ENCODE measurements at places on chromosomes 1 and 21.
A peak's percentile ranks its signal among the peaks of the same experiment; 100 is the strongest.

DNA sequence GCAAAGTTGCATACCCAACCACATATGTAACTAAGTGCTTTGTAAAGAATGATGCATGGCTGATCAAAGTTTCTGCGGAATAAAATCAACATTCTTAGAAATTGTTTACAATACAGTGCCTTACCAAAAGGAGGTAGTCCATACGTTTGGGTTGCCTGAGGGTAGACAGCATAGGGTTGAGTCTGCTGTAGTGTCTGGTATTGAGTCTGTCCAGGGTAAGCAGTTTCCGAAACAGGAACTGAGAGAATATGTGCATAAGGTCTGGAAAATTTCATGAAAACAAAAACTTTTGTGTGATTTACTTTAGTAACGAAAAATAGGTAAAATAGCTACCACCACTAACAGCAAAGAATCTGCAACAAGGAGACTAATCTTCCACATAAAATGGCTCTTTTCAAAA, 53.0 kb downstream of the EYA3 start:
- DNase-seq, result no peak

DNA sequence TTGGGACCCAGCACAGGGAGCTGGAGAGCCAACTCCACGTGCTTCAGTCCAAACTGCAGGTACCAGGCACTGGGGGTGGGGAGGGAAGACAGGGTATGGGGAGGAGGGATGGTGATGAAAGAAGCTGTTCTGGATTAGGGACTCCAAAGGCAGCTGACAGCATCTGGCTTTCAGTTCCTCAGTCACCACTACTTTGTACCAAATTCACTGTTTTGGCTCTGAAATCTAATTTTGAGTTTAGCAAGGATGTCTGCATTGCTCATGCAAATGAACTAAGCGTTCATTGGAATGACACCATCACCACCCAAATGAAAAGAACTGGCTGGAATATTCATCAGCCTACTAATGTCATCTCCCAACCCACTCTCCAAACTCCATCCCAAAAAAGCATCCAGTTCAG, 8.7 kb downstream of the C1orf74 start:
- DNase-seq, result no peak

GRCh38 chr21:29215709-29216108, 83.0 kb upstream of the BACH1 start:
- no peak for DNase-seq

- DNase-seq, result no peak
Observed at GRCh38 chr1:151827853-151828252, 3.7 kb downstream of the RORC start.

DNA sequence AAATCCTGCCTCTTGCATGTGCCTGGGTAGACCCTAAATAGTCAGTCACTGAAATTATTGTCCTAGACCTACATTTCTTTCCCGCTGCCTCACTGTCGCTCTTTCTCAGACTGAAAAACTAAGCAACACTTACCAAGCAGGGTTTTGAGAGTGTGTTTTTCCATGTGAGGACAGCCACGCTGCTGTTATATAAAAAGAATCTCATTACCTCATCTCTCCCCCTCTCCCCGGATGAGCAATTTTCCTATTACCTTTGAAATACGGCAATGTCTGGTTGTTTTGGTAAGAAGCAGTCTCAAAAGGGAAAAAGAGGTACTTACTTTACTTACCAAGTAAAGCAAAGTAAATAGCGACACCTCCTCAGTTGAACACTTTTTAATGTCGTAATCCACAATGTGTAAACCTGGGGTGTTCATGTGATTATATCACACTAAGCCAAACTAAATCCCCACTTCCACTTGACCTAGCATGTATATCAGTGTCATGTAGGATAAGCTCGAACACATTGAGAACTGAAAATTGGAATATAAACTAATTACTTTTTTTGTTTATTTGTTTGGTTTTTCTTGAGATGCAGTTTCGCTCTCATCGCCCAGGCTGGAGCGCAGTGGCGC, 12.2 kb upstream of the VN1R5 start:
- no peak for DNase-seq

- DNase-seq, result no peak
Observed at GRCh38 chr1:119467857-119468668, 38.9 kb upstream of the HSD3B1 start.

DNA sequence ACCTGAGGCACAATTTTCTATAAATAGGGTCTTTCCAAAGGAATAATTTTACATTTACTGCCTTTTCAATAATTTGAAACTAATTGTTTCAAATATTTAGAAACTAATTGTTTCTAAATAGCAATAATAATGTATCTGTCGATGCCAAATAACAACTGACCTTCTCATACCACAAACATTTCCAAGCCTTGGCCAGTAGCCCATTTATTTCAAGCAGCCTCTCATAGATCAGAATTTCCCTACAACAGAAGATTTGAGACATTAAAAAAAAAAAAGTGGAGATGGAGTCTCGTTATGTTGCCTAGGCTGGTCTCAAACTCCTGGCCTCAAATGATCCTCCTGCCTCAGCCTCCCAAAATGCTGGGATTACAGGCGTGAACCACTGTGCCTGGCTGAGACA, 2.1 kb upstream of the GFI1 start:
- DNase-seq, result no peak

- no peak for DNase-seq
Observed at GRCh38 chr1:88351960-88352359, 332.1 kb upstream of the PKN2 start.

- peak; percentile 67 for DNase-seq
Observed at GRCh38 chr1:17494114-17494729, 45.3 kb upstream of the ARHGEF10L start.

DNA sequence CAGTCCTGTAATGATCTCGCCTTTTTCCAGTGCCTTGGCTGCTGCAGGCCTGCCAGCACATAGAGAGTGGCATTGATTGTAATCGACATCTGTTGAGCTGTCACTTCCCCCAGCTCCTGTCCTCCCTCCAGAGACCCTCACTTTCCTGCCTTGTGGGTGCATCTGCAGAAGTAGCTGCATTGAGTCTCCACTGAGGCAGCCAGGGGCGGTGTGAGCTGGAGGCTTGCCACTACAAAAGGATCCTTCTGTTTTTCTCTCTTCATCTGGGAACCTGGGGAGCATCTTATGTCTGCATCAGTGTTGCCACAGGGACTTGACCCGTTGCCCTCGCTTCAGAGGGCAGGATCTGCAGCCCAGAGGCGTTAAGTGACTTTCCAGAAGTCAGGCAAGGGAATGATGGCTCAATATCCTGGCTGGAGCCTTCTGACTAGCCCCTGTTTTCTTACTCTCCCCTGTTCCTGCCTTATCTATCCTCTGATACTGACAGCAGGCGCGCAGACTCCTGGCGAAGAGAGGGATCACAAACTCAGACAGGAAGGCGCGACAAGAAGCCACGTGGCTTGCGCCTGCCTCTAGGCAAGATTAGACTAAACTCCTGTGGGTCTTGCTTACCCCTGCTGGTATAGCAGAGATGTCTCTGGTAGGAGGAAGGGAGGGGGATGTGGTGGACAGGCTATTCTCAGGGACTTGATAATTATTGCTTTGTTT, 13.3 kb upstream of the FMOD start:
- DNase-seq, result no peak

GRCh38 chr21:26115899-26116298, 54.7 kb downstream of the APP start:
- no peak for DNase-seq

GRCh38 chr1:100710906-100711682, 8.4 kb upstream of the VCAM1 start:
- DNase-seq, result no peak

- no peak for DNase-seq
Observed at GRCh38 chr1:174719194-174719593, 271.4 kb downstream of the GPR52 start.

GRCh38 chr1:22876359-22877111, 96.1 kb downstream of the LACTBL1 start:
- peak; percentile 22 for DNase-seq

DNA sequence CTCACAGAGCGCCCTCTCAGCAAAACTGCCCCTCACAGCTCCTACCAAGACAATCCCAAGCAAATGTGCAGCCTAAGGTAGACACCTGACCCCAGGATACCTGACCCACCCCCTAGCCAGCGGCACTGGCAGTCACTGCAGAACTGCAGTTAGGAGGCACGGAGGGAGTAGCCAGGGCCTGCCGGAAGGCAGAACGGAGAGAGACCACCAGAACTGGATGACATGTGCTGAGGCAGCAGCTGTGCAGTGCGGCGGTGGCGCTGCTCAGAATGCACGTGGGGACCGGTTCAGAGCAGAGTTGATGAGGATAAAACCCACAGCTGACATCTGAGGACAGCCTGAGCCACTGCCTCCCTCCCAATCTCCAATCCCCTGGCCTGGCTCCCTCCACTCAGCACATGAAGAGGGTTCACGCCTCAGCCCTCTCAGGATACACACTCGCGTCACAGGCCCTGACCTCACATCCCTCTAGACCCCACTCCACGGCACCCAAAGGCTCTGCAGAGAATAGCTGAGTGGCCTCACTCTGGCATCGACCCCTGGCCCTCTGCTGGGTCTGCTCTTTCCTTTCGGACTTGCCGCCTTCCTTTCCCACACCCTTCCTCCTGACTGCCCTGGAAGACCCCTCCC, 29.6 kb downstream of the UBE2G2 start:
- no peak for DNase-seq

DNA sequence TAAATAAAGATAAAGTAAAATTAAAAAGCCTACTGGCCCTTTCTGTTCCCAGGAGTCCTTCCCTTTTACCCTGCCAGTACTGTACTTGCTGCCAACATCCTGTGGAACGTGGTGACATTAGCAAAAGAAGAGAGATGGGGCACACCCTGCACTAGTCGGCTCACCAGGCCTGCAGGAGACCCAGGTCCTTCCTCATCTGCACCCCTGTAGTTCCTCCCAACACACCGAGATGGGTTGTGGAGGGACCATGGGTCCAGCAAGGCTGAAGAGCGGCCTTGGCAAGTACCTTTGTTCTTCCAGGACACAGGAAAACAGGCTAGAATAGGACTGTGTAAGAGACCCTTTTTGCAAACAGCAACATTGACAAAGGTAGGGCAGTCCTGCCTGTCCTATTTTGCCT, 98.7 kb upstream of the TMPRSS2 start:
- no peak for DNase-seq

DNA sequence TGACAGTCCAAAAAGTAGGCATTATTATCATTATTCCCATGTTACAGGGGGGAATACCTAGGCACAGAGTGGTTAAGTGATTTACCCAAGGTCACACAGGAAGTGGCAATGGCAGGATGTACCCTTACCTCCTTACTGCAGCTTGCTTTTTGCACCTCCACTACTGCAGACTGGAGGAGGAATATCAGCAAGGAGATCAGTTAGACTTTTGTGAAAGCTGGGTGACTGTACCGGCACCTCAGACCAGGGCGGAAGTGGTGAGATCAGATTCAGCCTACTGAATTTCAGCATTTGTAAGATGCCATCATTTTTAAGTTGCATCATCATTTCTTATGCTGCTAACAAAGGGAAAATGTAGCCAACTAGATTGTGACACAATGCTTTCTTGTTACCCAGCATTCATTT, 4.5 kb downstream of the ADARB1 start:
- no peak for DNase-seq

DNA sequence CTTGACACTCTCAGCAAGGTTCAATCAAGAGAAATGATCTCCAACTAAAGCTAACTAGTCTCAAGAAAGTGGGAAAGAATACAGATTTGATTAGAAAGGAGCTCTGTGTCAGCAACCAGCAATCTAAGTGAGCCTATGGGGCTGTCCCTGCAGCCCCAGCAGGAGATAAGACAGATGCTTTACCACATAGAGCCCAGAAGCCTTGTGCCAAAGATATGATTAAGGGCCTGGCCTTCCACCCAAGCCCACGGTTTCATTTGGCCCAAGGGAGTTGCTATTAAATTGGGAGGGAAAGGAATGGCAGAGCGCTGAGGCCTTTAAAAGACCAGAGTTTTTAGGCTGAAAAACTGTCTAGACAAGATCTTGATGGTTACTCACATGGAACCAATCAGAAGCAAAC, 74.8 kb downstream of the HLCS start:
- DNase-seq, result no peak

- no peak for DNase-seq
Observed at GRCh38 chr1:201285846-201286245, 2.5 kb downstream of the PKP1 start.

GRCh38 chr1:5753549-5754421, 238.4 kb downstream of the NPHP4 start:
- no peak for DNase-seq

DNA sequence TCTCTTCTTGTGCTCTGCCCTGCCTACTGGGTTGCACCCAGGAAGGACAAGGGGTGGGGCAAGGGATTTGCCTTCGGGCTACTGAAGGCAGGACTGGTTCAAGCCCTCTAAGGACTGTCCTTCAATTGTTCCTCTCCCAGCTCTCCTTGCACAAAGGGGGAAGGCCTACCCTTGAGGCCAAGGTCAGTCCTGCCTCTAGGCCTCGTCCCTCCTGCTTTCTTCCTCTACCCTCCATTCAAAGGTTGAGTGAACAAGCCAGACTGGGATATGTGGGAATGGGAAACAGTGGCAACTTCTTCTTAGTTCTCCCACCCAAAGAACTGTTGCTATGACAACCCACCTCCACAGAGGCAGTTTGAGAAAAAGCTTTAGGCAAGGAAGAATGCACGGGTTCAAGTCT, 2.7 kb downstream of the LURAP1 start:
- peak; percentile 22 for DNase-seq

GRCh38 chr1:54697896-54698295, 17.8 kb upstream of the TTC4 start:
- no peak for DNase-seq

DNA sequence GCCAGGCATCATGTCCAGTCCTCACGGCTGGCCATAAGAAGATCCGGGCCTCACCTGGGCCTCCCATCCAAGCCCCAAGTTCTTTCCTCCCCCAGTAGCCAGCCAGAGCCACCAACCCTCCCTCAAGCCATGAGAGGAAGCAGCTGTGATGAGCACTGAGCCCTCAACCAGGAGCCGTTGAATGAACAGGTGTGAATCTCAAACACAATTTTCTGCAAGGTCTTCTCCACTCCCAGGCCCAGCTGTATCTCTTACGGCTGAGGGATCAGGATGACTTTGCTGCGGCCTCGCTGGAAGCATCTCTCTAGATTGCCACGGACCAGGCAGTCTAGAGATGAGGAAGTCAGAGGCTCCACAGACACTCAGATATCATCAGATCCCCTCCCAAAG, 9.8 kb upstream of the CLDN14 start:
- DNase-seq, result no peak
